MCF 10A (cell line): ENCODE measurements at places on chromosomes 6 and 20.
A peak's percentile ranks its signal among the peaks of the same experiment; 100 is the strongest.

DNA sequence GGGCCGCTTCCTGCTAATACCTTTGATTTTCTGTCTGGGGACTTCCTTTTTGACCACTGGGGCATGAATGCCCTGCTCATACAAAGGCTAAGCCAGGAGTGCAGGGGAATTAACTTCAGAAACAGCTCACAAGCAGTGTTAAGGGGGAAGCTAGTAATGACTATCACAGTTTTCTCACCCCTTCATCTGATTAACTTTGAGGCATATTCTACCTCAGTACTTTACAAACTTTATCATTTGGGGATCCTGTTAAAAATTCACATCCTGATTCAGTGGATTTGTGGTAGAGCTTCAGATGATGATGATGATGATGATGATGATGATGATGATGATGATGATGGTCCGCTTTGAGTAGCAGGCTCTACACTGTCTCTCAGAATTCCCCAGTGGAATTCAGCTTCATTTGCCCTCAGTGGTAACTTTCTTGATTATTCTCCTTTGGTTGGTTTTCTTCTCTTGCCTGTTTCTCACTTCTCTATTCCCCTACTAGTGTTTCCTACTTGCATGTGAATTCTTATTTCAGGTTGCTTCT is 78.4 kb upstream of the TMEM170B start:
- DNase-seq = no peak

DNA sequence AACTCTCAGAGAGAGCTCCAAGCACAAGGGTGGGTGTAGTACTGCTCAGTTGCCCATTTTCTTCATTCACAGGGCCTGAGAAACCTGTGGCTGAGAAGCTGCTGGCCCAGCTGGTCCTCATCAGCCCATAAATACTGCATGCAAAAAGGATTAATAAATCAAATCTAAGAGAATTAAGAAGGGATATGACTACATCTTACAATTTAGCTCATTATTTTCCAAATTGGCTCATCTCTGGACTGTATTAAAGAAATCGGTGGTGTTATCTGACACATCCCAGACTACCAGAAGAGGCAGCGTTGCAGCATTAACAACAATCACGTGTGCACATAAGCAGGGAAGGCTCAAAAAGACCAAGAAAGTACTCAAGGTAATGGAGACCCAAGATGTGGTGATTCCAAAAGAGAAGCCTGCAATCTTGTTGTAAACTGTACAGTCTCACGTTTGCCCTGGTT is 90.7 kb downstream of the CD24 start:
- DNase-seq = peak; percentile 17

DNA sequence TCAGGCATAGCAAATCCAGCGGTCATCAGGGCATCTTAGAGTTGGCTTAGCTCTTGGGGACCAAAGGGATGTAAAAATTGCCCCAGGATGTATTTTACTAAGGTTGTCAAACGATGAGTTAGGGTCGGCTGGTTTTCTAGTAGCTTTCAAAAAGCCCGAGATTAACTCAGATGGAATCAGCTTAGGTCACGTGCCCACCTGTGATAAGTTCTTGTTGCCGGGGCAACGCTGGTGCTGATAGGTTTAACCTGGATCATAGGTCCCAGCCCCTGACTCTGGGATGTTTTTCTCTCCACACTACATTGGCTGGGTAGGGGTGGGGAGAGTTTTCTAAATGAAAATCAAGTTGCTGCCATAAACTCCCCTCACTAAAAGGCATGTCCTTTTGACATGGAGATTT is 257.3 kb upstream of the SULF2 start:
- DNase-seq = no peak

DNA sequence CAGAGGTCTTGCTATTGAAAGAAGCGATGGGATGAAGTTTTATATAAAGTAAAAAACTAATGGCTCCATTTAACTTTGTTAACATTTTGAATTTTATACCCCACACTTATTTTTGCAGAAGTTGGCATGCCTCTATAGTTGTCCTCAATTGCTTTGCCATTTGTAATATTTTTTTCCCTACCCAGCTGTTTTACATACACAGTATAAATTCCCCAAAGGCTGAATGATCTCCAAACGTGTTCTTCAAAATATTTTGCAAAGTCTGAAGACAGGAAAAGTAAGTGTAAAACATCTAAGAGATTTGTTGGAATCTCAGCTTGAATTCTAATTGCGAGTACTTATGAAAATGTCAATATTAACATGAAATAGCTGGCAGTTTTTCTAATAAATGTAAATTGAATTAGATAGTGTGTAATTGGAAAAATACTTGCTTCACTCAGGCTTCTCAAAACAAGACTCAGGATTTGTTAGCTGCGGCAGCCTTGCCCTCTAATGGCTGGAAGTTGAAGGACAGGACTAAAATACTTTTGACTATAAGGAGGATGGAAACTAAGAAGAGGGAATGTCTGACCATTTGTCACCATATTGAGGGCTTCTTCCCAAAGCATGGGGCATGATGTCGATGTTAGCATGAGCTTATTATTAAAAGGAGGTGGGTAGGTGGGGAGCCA is 226.8 kb downstream of the UST start:
- DNase-seq = peak; percentile 31

DNA sequence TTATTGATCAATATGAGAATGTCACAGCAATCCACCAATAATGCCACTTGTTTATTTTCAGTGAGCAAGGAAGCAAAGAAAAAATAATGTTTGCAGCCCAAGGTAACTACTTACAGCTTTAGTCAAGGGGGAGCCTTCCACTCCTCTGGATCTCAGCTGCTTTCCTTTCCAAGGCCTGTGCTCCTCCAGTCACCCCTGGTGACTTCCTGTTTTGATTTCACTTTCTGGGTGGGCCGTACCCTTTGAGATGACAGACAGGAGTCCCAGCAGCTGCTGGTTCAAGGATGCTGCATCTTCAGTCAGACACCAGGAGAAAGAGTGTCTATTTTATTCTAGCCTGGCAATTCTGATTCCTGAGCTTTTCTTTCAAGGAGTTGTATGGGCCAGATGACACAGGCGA is 5.6 kb upstream of the VNN2 start:
- no peak for DNase-seq
